ENCODE measurements at places on chromosomes 13 and 19. TPM values are rescaled to one million over a fixed set of nuclear protein-coding genes. Genes with fewer than 3 reads are reported as not detected.

DOHH gene
- polyA plus RNA-seq = 9.1 TPM

- peak overlapping the region; percentile 98 for H3K27ac ChIP-seq
- peak overlapping the region; percentile 60 for H3K4me3 ChIP-seq
- H3K27me3 ChIP-seq = peaks cover 6% of the 10 kb centered on the region
- H3K36me3 ChIP-seq = no peaks in the 10 kb centered on the region
Measured at GRCh38 chr19:13163609-13164342, 13.6 kb downstream of the IER2 start.

DNA sequence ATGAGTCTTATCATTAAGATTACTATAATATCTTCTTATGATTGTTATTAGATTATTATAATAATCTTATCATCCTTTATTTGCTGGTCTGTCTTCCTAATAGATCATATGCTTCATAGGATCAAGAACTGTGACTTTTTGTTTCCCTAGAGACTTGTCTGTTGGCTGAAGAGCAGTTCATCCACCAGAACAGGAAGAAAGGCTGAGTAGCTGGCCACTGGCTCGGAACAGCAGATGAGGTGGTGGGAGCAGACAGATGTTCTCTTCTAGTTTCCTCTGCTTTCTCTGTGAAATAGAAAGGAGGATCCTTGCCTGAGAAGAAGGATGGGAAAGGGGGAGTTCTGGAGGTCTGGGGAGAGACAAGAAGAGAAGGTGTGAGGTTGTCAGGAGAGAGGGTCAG lies 120.0 kb downstream of the CCNA1 start:
- H3K27me3 ChIP-seq = no peaks in the 10 kb centered on the region
- H3K27ac ChIP-seq = no peak overlapping the region
- no peaks in the 10 kb centered on the region for H3K36me3 ChIP-seq
- DNase-seq = no peak
- no peaks in the 10 kb centered on the region for H3K4me1 ChIP-seq

GRCh38 chr13:114095486-114095885 lies 36.9 kb downstream of the RASA3 start:
- H3K27ac ChIP-seq = peak overlapping the region; percentile 89
- H3K4me3 ChIP-seq = peak overlapping the region; percentile 63
- H3K27me3 ChIP-seq = peaks cover 24% of the 10 kb centered on the region
- no peak for DNase-seq

GRCh38 chr19:16714702-16715287 lies 4.9 kb upstream of the NWD1 start:
- peaks cover 9% of the 10 kb centered on the region for H3K4me1 ChIP-seq
- H3K4me3 ChIP-seq = no peak overlapping the region
- no peaks in the 10 kb centered on the region for H3K36me3 ChIP-seq
- H3K27ac ChIP-seq = no peak overlapping the region
- H3K27me3 ChIP-seq = peaks cover 7% of the 10 kb centered on the region

DNA sequence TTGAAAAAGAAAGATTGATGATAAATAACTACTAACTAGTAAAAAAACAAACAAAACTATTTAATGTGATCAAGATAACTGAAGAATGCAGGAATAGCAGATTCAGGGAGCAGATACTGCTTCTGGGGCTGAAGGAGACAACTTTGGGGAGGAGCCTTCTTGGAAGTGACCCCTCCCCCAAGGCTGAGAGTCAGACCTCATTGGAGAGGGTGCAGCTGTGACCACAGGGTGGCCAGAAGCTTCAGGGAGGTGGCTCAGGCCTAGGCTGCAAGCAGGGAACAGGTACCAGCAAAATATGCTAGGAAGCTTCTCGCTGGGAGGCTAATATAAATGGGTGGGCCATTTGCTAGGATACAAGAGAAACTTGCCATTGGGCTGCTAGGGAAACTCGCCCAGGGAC lies 149.9 kb downstream of the MYO16 start:
- DNase-seq = no peak
- H3K27ac ChIP-seq = no peak overlapping the region
- no peak overlapping the region for H3K4me3 ChIP-seq
- H3K27me3 ChIP-seq = peaks cover 3% of the 10 kb centered on the region
- H3K4me1 ChIP-seq = no peaks in the 10 kb centered on the region
- no peaks in the 10 kb centered on the region for H3K36me3 ChIP-seq

DNA sequence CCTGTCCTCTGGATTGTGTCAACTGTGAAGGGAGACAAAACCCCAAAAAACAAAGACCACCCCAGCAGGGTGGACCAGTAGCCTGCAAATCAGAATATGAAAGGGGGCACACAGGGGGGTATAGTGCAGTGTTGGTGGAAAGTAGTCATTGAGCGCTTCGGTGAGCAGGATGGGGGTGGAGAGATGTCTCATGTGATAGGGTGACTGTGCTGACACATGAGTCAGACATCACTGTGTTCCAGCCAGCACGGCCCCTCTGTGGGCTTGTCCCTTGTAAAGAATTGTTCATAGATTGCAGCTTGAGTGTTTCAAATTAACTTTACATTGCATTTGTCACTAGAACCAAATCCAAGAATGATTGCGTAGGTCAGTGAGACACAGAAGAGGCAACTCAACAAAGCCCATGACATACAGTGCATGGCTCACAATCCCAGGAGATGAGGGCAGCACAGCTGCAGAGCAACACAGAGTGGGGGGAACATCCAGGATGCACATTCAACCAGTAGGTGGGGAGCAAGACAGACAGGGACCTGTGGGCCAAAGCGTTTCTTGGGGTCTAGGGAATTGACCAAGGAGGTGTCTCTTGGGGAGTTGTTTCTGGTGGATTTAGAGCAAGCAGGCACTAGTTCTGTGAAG lies 7.5 kb downstream of the ZNF440 start:
- DNase-seq = no peak
- H3K4me1 ChIP-seq = peaks cover 21% of the 10 kb centered on the region
- H3K27me3 ChIP-seq = no peaks in the 10 kb centered on the region
- peaks cover 20% of the 10 kb centered on the region for H3K36me3 ChIP-seq
- H3K4me3 ChIP-seq = no peak overlapping the region

POLR1G gene
- 2.3 TPM for polyA plus RNA-seq

DNA sequence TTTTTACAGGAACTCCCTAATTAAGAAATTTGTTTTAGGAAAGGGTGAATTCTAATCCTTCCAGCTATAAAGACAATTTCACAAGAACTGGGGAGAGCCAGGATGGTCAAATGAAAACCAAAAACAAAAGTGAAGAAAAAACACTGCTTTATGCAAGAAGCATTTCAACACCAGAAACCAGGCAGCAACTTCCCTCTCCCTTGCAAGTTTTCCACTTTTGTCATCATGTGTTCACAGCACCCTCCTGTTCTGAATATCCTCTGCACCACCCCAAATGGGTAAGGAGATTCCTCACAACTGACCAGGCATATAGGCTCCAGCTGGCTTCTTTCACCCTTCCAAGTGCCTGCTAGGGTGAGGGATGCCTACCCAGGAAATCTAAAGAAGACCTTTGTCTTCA lies 328.1 kb downstream of the TBC1D4 start:
- H3K27me3 ChIP-seq = peaks cover 4% of the 10 kb centered on the region
- no peak for DNase-seq
- H3K4me1 ChIP-seq = no peaks in the 10 kb centered on the region
- H3K36me3 ChIP-seq = no peaks in the 10 kb centered on the region
- no peak overlapping the region for H3K27ac ChIP-seq
- no peak overlapping the region for H3K4me3 ChIP-seq

DNA sequence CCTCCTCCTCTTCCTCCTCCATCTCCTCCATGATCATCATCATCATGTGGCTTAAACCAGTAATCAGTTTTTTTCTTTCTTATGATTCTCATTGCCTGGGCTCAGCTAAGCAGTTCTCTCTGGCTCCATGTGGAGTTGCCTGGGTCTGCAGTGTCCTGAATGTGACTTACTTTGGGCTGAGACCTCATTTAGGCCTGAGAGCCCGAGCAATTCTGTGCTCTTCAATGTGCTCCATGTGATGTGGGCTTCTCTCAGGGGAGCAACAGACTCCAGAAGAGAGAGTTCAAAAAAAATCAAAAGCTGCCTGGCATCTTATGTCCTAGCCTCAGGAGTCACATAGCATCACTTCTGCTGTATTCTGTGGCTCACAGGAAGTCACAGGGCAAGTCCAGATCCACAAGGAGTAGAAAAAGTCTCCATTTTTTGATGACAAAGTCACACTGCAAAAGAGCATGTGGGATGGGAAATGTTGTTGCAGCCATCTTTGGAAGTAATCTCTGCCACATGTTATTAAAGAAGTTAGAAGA lies 128.7 kb downstream of the MAB21L1 start:
- no peaks in the 10 kb centered on the region for H3K36me3 ChIP-seq
- no peaks in the 10 kb centered on the region for H3K4me1 ChIP-seq
- H3K27ac ChIP-seq = no peak overlapping the region
- H3K27me3 ChIP-seq = peaks cover 2% of the 10 kb centered on the region
- DNase-seq = no peak

GRCh38 chr19:35509018-35509652 lies 4.3 kb downstream of the DMKN start:
- no peaks in the 10 kb centered on the region for H3K36me3 ChIP-seq
- DNase-seq = peak; percentile 66
- H3K27me3 ChIP-seq = peaks cover 4% of the 10 kb centered on the region
- H3K27ac ChIP-seq = peak overlapping the region; percentile 6
- peaks cover 22% of the 10 kb centered on the region for H3K4me1 ChIP-seq

DNA sequence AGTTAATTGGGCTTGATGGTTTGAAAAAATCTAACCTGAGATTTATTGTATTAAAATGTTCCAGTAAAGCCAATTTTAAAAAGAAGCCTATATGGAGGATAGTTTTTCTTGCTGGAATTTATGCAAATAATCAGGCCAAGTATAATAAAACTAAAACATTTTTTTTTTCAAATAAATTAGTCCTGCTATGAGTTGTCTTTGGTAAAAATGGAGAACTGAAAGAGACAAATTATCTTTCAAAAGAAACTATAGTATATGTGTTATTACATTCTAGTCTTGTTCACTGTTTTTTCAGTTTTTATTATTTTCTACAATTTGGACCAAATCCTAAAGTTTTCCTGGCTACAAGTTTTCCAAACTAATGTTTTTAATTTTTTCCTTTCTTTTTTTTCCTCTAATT lies 468.9 kb downstream of the UQCRFS1 start:
- H3K36me3 ChIP-seq = no peaks in the 10 kb centered on the region

CILP2 gene
- not detected for polyA plus RNA-seq

- no peaks in the 10 kb centered on the region for H3K4me1 ChIP-seq
- no peaks in the 10 kb centered on the region for H3K36me3 ChIP-seq
- no peaks in the 10 kb centered on the region for H3K27me3 ChIP-seq
- no peak for DNase-seq
- H3K27ac ChIP-seq = no peak overlapping the region
Measured at GRCh38 chr13:39369161-39369890, 233.7 kb downstream of the LHFPL6 start.

TEAD2 gene
- not detected for polyA plus RNA-seq

DNA sequence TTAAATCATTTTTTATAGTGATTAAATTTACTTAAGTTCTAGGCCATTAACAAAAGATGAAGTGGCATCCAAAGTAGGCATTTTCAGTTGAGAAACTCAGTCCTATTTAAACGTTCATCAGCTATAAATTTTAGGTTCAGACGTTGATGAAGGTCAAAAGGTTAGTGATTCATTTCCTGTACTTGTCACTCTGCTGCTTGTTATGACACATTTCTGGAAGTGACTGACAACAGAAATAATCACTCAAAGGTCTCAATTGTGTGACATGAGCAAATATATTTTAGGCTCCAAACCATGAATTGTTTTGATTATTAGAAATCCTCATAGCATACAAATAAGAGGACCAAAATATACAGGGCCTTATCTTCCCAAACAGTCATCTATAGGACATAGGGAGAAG lies 10.3 kb upstream of the EDNRB start:
- H3K36me3 ChIP-seq = no peaks in the 10 kb centered on the region
- peaks cover 3% of the 10 kb centered on the region for H3K27me3 ChIP-seq
- H3K4me3 ChIP-seq = no peak overlapping the region
- H3K4me1 ChIP-seq = peaks cover 6% of the 10 kb centered on the region

DNA sequence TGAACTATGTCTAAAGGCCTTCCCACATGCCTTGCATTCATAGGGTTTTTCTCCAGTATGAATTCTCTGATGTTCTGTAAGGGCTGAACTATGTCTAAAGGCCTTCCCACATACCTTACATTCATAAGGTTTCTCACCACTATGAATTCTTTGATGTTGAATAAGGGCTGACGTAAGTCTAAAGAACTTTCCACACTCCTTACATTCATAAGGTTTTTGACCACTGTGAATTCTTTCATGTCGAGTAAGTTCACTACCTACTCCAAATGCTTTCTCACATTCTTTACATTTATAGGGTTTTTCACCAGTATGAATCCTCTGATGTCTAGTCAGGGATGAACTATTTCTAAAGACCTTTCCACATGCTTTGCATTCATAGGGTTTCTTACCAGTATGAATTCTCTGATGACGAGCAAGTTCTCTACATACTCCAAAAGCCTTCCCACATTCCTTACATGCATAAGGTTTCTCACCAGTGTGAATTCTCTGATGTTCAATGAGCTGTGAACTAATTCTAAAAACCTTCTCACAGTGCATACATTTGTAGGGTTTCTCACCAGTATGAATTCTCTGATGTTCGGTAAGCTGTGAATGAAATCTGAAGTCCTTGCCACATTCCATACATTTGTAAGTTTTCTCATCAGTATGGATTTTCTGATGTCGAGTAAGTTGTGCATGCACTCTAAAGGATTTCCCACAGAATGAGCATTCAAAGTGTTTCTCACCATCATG lies 19.1 kb upstream of the ZNF260 start:
- H3K4me1 ChIP-seq = no peaks in the 10 kb centered on the region
- no peak overlapping the region for H3K4me3 ChIP-seq
- peaks cover 92% of the 10 kb centered on the region for H3K36me3 ChIP-seq
- H3K27me3 ChIP-seq = no peaks in the 10 kb centered on the region
- H3K27ac ChIP-seq = no peak overlapping the region

DNA sequence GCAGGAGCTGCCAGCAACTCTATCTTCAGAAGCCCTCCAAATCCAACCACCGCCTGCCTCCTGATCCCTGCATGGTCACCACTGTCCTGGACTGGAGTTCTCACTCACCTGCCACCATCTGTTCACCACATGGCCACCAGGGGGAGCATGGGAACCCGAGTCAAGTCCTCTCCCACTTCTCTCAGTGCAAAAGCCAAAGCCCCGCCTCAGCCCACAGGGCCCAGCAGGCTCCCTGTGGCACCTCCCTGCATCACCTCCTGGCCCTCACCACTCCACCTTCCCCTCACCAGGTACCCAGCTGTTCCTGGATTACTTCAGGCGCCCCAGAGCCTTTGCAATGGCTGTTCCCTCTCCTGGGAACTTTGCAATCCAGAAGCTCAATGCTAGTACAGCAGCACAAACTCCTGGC lies 5.3 kb downstream of the DHPS start:
- peak overlapping the region; percentile 39 for H3K27ac ChIP-seq
- peaks cover 4% of the 10 kb centered on the region for H3K27me3 ChIP-seq
- no peak overlapping the region for H3K4me3 ChIP-seq
- H3K36me3 ChIP-seq = peaks cover 15% of the 10 kb centered on the region
- peaks cover 35% of the 10 kb centered on the region for H3K4me1 ChIP-seq

- H3K4me3 ChIP-seq = no peak overlapping the region
- H3K27me3 ChIP-seq = no peaks in the 10 kb centered on the region
- no peak overlapping the region for H3K27ac ChIP-seq
- H3K36me3 ChIP-seq = no peaks in the 10 kb centered on the region
- no peaks in the 10 kb centered on the region for H3K4me1 ChIP-seq
Measured at GRCh38 chr13:45718992-45719391, 16.9 kb downstream of the CBY2 start.

PRR19 gene
- polyA plus RNA-seq = not detected

GRCh38 chr19:41844601-41845000 lies at the start of gene LYPD4:
Gene LYPD4 (minus strand): TSS chr19:41844683. CDS start chr19:41839285, 5,398 bp downstream.
- no peak within 1 kb of the TSS for H3K27ac ChIP-seq
- DNase-seq = no peak
- H3K36me3 ChIP-seq = no peaks in the 10 kb centered on the region
- no peaks in the 10 kb centered on the region for H3K4me1 ChIP-seq

Measured in immature natural killer cell (primary cell).